ENCODE measurements at places on chromosomes 4 and X. TPM values are rescaled to one million over a fixed set of nuclear protein-coding genes. Genes with fewer than 3 reads are reported as not detected.

DNA sequence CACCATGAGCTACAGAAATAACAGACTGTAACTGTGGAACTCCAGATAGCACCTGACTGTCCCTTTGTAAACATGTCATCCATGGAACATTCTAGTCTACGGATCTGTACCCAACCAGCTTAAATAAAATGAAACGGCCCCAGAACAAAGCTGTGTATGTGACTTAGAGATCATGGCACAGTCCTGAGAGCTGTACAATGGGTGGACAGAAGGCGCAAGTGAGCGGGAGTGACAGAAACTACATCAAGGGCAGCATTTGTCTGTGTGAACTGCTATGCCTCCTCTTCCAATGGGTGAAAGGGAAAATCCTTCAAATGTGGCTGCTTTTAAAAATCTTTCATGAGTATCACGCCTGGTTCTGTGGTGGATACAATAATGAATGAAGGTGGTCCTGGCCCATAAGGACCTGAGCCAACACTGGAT is 72.5 kb downstream of the FAT1 start:
- no peak for DNase-seq
- no peaks in the 10 kb centered on the region for H3K27me3 ChIP-seq
- no peak overlapping the region for H3K4me3 ChIP-seq
- H3K27ac ChIP-seq = no peak overlapping the region

DNA sequence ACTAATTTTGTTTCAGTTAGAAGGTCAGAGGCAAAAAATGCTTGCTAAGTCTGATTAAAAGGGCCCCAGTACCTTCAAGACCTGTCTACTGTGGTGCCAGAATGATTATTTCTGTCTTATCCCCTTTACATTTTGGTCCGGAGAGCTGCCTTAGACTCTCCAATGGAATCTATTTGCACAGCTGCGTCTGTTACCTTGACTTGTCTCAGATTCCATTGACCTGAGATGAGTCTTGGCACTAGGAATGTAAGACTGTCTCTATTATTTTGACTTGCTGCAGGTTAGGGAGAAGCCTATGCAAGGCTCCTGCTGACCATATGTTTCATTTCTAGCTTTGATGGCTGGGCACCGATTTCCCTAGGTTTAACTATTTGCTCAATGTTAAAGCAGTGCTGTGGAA is 457.6 kb downstream of the KCTD8 start:
- no peaks in the 10 kb centered on the region for H3K27me3 ChIP-seq
- no peak for DNase-seq
- no peaks in the 10 kb centered on the region for H3K36me3 ChIP-seq

GRCh38 chrX:12567857-12568256 is 223.4 kb upstream of the PRPS2 start:
- H3K4me1 ChIP-seq = no peaks in the 10 kb centered on the region
- H3K36me3 ChIP-seq = no peaks in the 10 kb centered on the region
- DNase-seq = no peak

GRCh38 chr4:71229477-71230270 is 109.1 kb upstream of the SLC4A4 start:
- no peaks in the 10 kb centered on the region for H3K36me3 ChIP-seq
- H3K4me1 ChIP-seq = no peaks in the 10 kb centered on the region
- no peak overlapping the region for H3K4me3 ChIP-seq
- DNase-seq = no peak

DNA sequence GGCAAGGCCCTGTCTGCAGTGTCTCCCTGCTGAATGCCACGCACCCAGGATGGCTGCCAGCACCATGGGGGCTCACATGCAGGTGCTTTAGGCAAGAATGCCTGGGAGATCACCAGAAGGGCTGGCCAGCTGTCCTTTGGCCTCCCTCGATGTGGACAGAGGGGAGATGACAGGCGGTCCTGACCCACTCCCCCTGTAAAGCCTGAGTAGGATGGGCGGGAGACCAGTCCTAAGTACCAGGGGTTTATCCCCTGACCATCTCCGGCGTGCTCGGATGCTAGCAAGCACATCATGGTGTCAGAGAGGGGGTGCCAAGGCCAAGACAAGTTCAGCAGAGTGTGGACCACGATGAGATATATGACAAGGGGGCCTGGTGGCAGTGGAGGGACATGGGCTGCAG is 5.3 kb downstream of the PDZD4 start:
- H3K4me3 ChIP-seq = no peak overlapping the region
- DNase-seq = no peak
- no peak overlapping the region for H3K27ac ChIP-seq

- H3K36me3 ChIP-seq = no peaks in the 10 kb centered on the region
- H3K27me3 ChIP-seq = no peaks in the 10 kb centered on the region
- H3K4me1 ChIP-seq = no peaks in the 10 kb centered on the region
- DNase-seq = no peak
- no peak overlapping the region for H3K4me3 ChIP-seq
- no peak overlapping the region for H3K27ac ChIP-seq
Measured at GRCh38 chrX:82816562-82816961, 691.5 kb upstream of the POU3F4 start.

GRCh38 chr4:97016186-97016907 is 1126.9 kb downstream of the STPG2 start:
- H3K4me3 ChIP-seq = no peak overlapping the region
- DNase-seq = no peak
- H3K27me3 ChIP-seq = no peaks in the 10 kb centered on the region
- no peaks in the 10 kb centered on the region for H3K36me3 ChIP-seq
- no peak overlapping the region for H3K27ac ChIP-seq

GRCh38 chr4:121336706-121337105 is 44.1 kb downstream of the QRFPR start:
- H3K4me1 ChIP-seq = no peaks in the 10 kb centered on the region
- no peaks in the 10 kb centered on the region for H3K27me3 ChIP-seq
- no peak overlapping the region for H3K27ac ChIP-seq
- DNase-seq = no peak

GRCh38 chrX:118423558-118423957 is 72.1 kb upstream of the DOCK11 start:
- no peak for DNase-seq
- H3K4me3 ChIP-seq = no peak overlapping the region
- H3K36me3 ChIP-seq = no peaks in the 10 kb centered on the region
- no peaks in the 10 kb centered on the region for H3K27me3 ChIP-seq

- H3K4me1 ChIP-seq = peaks cover 94% of the 10 kb centered on the region
- no peak for DNase-seq
- H3K4me3 ChIP-seq = peak overlapping the region; percentile 38
- H3K36me3 ChIP-seq = no peaks in the 10 kb centered on the region
- no peaks in the 10 kb centered on the region for H3K27me3 ChIP-seq
Measured at GRCh38 chr4:108135549-108136209, 33.1 kb downstream of the LEF1 start.

DNA sequence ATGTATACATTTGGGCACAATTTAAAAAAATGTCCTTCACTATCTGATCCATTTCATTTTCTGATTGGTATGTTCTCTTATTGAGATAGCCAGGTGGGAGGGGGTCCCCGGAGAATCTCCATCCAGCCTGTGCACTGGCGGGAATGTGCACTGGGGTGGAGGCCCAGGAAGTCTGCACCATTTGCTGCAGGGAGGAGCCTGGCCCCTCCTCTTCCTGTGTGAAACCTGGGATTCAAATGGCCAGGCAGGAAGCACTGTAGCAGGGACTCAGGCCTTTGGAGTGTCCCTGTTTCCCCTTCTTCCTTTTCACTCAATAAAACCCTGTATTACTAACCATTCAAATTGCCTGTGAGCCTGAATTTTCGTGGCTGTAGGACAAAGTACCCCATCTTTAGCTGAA is 44.3 kb downstream of the GPRIN3 start:
- H3K4me3 ChIP-seq = no peak overlapping the region
- no peak for DNase-seq
- no peaks in the 10 kb centered on the region for H3K27me3 ChIP-seq
- no peak overlapping the region for H3K27ac ChIP-seq
- peaks cover 39% of the 10 kb centered on the region for H3K4me1 ChIP-seq

DNA sequence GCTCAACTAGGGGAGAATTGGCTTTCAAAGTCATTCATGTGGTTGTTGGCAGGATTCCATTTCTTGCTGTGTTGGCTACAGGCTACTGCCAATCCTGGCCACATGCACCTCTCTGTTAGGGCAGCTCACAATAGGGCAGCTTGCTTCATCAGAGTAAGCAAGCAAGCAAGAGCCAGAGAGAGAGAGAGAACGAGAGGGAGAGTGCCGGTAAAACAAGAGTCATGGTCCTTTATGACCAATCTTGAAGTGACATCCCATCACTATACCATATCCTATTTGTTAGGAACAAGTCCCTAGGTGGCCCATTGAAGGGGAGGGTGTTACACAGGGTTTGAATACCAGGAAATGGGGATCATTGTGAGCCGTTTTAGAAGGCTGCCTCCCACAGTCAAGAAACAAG is 33.0 kb upstream of the TLR2 start:
- no peaks in the 10 kb centered on the region for H3K36me3 ChIP-seq
- H3K27ac ChIP-seq = no peak overlapping the region
- no peak overlapping the region for H3K4me3 ChIP-seq

GRCh38 chrX:72621163-72621562 is 48.5 kb upstream of the HDAC8 start:
- DNase-seq = no peak
- no peaks in the 10 kb centered on the region for H3K27me3 ChIP-seq
- no peak overlapping the region for H3K4me3 ChIP-seq

GRCh38 chr4:180437601-180438000 is 1805.6 kb upstream of the TENM3 start:
- DNase-seq = no peak
- H3K36me3 ChIP-seq = no peaks in the 10 kb centered on the region
- H3K27ac ChIP-seq = no peak overlapping the region
- no peaks in the 10 kb centered on the region for H3K4me1 ChIP-seq
- H3K4me3 ChIP-seq = no peak overlapping the region

- no peaks in the 10 kb centered on the region for H3K36me3 ChIP-seq
- DNase-seq = no peak
- no peak overlapping the region for H3K27ac ChIP-seq
- no peaks in the 10 kb centered on the region for H3K27me3 ChIP-seq
Measured at GRCh38 chrX:105483011-105483410, 262.5 kb upstream of the TEX13A start.

GRCh38 chr4:100935090-100935489 is 412.2 kb downstream of the PPP3CA start:
- H3K27me3 ChIP-seq = no peaks in the 10 kb centered on the region
- H3K4me1 ChIP-seq = no peaks in the 10 kb centered on the region
- H3K36me3 ChIP-seq = no peaks in the 10 kb centered on the region
- no peak for DNase-seq

- no peak overlapping the region for H3K27ac ChIP-seq
- no peak overlapping the region for H3K4me3 ChIP-seq
- H3K27me3 ChIP-seq = no peaks in the 10 kb centered on the region
Measured at GRCh38 chr4:126992910-126993309, 639.8 kb upstream of the INTU start.

The KANTR gene
- 4.6 TPM for total RNA-seq

The CSN1S1 gene
- total RNA-seq = not detected

The SNCA gene
- 0.44 TPM for total RNA-seq

The PHOX2B gene
- not detected for total RNA-seq

The LRPAP1 gene
- 89.0 TPM for total RNA-seq

All from CD8-positive, alpha-beta memory T cell (primary cell).